ENCODE measurements at places on chromosomes 5 and 9.

- no peak for DNase-seq
These were observed 182.1 kb downstream of the DEPDC1B start for GRCh38 chr5:60517850-60518249.

DNA sequence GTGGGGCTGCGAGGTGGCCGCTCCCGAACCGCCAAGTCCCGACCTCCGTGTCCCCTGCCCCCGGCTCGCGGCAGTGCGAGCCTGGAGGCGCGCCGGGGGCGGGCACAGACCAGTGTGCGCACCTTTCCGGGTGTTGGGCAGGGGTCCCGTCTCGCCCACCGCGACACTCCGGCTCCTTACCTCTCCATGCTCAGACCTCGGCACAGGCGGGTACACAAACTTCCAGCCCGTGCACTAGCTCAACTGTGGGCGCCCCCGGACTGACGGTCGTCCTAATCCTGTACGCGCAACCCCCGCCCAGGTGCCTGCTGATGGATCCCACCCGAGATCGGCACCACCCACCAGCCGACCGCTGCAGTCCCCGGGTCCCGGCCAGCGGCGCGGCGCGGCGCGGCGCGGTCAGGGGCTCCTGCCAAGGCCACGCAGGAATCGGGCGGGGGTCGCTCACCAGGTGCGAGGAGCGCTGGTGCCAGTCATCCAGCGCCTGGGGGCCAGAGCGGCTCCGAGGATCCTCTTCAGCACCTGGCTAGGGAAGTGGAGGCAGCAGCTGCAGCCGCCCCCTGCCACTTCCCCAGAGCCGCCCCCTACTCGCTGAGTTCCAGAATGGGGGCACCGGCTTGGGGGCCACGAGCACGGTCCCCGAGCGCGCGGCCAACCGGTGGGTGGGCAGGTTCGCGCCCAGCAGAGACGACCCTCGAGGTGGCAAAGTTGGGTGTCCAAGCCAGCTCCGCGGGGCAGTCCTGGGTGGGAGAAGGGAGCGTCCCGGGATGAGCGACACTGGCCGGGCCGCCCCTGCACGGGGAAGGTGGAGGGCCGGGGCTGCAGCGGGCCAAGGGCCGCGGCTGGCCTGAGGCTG lies 511 bp downstream of the SEMA5A start:
- no peak for DNase-seq

DNA sequence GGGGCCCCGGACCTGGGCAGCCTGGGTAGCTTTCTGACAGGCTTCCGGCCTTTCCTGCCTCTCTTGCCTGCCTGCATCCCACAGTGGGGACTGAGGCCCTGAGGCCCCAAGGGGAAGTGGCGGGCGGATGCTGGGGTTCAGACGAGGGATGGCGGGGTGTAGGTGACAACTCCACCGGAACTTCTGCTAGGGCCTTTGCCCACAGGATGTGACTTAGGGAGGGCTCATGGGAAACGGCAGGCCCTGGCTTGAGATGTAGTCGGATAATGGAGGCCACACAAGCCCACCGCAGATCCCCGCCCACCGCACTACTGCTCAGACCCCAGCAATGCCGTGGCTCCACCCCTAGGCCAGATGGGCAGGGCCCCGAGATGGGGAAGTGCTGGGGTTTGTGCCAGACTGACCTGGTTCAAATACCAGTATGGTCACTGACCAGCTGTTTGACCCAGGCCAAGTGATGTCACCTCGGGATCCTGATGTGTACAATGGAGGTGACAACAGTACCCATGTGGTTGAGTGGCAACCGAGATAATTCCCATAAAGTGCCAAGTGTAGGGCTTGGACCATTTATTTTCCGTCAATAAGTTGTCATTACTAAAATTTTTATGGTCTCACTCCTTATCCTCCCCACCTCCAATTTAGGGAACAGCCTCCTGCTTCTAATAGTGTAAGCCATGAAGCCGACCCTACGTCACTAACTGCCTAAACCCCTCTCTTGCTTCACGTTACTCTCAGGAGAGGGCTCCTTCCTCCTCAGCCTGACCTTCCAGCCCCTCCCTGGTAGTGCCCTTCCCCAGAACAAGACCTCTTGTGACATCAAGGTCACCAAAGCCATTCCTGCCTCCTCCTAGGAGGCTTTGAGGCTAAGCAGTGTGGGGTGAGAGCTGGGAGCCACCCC lies 2.5 kb upstream of the CDK9 start:
- peak; percentile 38 for DNase-seq

DNA sequence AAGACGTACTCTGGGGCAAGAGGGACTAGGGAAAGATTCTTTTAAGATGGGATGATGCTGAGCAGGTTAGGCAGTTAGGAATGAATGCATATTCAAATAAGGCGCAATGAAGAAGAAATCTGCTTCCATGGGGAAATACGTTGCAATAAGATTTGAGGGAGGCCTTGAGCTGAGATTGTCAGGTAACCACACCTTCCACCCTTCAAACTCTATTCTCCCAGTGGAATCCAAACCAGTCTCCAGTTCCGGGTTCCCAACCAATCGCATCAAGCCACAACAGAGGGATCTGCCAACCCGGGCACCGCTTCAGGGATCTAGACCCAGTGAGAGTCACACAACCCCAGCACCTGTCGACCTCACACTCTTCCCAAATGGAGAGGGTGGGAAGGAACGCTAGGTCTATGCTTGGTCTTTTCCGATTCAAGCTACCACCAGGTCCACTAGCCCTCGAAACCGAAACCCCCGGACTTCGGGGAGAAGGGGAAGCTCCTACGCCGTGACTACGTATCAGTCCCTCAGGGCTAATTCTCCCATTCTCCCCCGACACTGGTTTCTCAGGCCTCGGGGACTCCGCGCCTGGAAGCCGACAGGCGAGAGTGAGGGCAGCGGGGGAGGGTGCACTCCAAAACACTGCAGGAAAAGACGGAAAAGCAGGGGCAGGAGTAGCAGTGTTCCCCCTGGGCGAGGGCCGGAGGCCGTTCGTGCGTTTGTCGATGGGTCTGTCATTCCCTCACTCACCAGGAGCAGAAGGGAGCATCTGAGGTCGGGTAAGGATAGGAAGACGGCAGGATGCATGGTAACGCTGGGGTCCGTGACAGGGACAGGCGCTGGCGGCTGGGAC lies 534 bp downstream of the ERP44 start:
- DNase-seq: peak; percentile 55

GRCh38 chr5:3354606-3355005 lies 241.0 kb upstream of the IRX1 start:
- no peak for DNase-seq

- DNase-seq: no peak
These were observed 110.9 kb upstream of the GPR151 start for GRCh38 chr5:146626936-146627335.

- DNase-seq: peak; percentile 82
These were observed 51.7 kb downstream of the PTCH1 start for GRCh38 chr9:95465115-95465514.

- DNase-seq: no peak
These were observed 329.5 kb downstream of the DEPDC1B start for GRCh38 chr5:60370508-60370907.

GRCh38 chr5:61087921-61088320 lies 74.3 kb downstream of the SMIM15 start:
- no peak for DNase-seq

DNA sequence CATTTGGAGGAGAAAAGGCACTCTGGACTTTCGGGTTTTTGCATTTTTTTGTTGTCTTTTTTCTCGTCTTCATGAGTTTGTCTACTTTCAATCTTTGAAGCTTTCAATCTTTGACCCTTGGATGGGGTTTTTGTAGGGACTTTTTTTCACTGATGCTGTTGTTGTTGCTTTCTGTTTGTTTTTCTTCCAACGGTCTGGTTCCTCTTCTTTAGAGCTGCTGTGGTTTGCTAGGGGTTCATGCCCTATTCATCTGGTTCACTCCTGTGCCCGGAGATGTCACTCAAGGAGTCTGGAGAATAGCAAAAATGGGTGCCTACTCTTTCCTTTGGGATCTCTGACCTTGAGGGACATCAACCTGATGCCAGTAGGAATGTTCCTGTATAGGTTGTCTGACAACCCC lies 378.6 kb upstream of the TYRP1 start:
- DNase-seq: no peak

DNA sequence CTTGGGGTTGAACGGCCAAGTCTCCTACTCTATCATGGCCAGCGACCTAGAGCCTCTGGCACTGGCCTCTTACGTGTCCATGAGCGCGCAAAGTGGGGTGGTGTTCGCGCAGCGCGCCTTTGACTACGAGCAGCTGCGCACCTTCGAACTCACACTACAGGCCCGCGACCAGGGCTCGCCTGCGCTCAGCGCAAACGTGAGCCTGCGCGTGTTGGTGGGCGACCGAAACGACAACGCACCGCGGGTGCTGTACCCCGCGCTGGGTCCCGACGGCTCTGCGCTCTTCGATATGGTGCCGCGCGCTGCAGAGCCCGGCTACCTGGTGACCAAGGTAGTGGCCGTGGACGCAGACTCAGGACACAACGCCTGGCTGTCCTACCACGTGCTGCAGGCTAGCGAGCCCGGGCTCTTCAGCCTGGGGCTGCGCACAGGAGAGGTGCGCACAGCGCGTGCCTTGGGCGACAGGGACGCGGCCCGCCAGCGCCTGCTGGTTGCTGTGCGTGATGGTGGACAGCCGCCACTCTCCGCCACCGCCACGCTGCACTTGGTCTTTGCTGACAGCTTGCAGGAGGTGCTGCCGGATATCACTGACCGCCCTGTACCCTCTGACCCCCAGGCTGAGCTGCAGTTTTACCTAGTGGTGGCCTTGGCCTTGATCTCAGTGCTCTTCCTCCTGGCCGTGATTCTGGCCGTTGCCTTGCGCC lies 2.0 kb downstream of the PCDHGB5 start:
- no peak for DNase-seq

DNA sequence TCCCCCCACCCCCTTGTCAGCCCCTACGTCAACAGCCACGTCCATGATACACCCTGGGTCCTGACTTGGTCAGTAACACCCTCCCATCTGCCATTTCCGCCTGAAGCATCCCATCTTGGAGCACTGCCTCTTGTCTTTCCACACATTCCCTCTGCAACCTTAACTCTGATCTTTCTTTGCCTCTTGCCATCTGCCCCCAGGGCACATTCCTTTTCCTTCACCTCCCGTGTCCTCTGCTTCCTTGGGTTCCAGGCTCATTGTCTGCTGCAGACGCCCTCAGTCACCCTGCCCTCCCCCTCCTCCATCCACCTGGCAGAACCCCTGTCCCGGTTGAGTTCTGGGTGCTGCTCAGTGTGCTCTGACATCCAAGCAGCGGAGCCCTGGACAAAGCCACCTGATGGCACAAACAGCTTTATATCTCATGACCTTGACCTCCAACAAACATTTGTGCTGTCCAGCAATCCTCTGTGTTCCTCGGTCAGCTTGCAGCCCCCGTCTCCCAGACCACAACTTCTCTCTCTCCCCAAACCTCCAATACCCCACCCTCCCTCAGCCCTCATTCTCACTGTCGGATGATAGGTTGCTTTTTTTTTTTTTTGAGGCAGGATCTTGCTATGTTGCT lies 97.7 kb upstream of the IER5L start:
- no peak for DNase-seq

- DNase-seq: no peak
These were observed 292.4 kb downstream of the TRIM32 start for GRCh38 chr9:116979456-116979855.

DNA sequence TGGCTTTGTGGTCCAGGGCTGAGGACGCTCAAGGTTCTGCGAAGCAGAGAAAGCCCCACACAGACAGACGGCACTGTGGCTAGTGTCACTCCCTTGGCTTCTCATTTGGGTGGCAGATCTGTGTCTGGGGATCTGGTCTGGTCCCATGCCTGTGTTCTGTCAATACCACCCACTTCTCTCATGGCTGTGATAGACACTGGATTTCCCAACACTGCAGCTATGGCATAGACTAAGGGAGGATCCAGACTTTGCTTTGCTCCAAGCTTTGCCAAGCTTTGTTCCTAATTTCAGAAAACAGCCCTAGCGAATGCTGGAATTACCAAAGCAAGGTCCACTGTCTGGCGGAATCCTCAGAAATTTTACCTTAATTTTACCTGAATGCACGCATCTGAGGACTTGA lies 62.1 kb downstream of the GADD45G start:
- DNase-seq: no peak

- no peak for DNase-seq
These were observed 56.9 kb upstream of the MTMR12 start for GRCh38 chr5:32369542-32370155.

- peak; percentile 69 for DNase-seq
These were observed 648.1 kb downstream of the ACTL7B start for GRCh38 chr9:108207561-108208165.

DNA sequence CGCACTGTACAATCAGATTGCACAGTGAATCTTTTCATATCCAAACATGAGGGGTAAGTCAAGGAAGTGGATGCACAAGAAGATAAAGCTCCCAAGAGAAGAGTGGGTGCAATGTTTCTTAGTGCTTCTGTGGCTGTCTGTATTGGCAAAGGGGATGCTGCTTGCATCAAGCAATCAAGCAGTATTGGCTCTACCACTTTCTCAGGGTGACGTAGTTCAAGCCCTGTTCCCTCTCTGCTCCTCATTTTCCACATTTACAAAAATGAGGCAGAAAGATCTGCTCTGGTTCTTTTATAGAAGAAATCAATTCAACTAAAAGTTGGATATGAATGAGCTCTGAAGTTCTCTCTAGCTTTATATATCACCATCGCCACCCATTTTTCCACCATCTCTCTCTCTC lies 2.3 kb downstream of the TNFSF8 start:
- peak; percentile 24 for DNase-seq

DNA sequence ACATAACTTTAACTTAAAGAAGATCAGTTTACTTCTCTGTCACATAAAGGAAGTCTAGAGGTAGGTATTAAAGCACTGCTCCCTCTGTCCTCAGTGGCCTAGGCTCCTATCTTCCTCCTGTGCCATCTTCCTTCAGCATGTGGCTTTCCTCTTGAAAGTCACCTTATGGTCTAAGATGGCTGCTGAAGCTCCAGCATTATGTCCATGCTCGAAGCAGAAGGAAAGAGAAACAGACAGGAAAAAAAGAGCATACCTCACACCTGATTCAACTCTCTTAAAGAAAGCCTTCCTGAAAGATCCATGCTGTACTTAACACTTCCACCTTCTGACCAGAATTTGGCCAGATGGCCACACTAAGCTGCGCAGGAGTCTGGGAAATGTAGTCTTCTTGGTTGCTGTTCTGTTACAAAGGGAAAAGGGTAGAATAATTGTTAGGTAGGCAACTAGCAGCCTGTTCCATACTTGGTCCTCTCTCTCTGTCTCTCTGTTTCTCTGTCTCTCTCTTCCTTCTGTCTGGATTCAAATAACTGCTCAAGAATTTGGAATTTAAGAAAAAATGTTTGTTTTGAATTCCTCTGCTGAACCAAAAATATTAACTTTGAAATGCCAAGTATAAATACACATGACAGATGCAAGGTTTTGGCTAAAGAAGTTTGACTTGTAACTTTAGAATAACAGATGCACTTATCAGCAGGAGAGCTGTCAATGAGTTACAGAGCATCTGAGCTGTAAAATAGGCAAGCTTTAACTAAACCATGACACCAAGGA lies 16.0 kb downstream of the TMEM174 start:
- no peak for DNase-seq

- DNase-seq: no peak
These were observed 4.3 kb downstream of the PRRC2B start for GRCh38 chr9:131398204-131398603.

GRCh38 chr5:87136733-87137132 lies 130.9 kb upstream of the RASA1 start:
- DNase-seq: no peak
